ENCODE measurements at places on chromosomes 1 and 21. TPM values are rescaled to one million over a fixed set of nuclear protein-coding genes. Genes with fewer than 3 reads are reported as not detected.

ERICH3 gene
- polyA plus RNA-seq: 0.07 TPM

KIRREL1 gene
- 32.0 TPM for polyA plus RNA-seq

AKR1A1 gene
- 84.3 TPM for polyA plus RNA-seq

GPR153 gene
- polyA plus RNA-seq: not detected

SPRR1B gene
- polyA plus RNA-seq: not detected

DNASE2B gene
- polyA plus RNA-seq: 0.15 TPM

TNFRSF14 gene
- polyA plus RNA-seq: 14.2 TPM

DCST1 gene
- polyA plus RNA-seq: 0.23 TPM

SLC19A2 gene
- 11.2 TPM for polyA plus RNA-seq

BACE2 gene
- 16.4 TPM for polyA plus RNA-seq

KCNJ9 gene
- not detected for polyA plus RNA-seq

AVPR1B gene
- polyA plus RNA-seq: 0.53 TPM

CRNN gene
- not detected for polyA plus RNA-seq

NAV1 gene
- polyA plus RNA-seq: 28.5 TPM

BNIPL gene
- polyA plus RNA-seq: 1.1 TPM

RHD gene
- polyA plus RNA-seq: not detected

SIM2 gene
- 3.7 TPM for polyA plus RNA-seq

TSEN15 gene
- polyA plus RNA-seq: 38.6 TPM

VANGL1 gene
- 5.5 TPM for polyA plus RNA-seq

S100A2 gene
- polyA plus RNA-seq: 1.2 TPM

CD101 gene
- 4.6 TPM for polyA plus RNA-seq

NEGR1 gene
- 24.1 TPM for polyA plus RNA-seq

IGSF21 gene
- 0.38 TPM for polyA plus RNA-seq

SLC35E2B gene
- polyA plus RNA-seq: 34.2 TPM

IL10 gene
- 0.50 TPM for polyA plus RNA-seq

Measured in muscle of arm (tissue), 14 donors.